ENCODE measurements at places on chromosomes 2 and 18.

- DNase-seq = peak; percentile 53
These were observed 69.7 kb upstream of the CTDP1 start for GRCh38 chr18:79609841-79610281.

- no peak for DNase-seq
These were observed 55.7 kb upstream of the SLC39A10 start for GRCh38 chr2:195601361-195601760.

GRCh38 chr2:200452377-200452776 lies 57.5 kb downstream of the KCTD18 start:
- DNase-seq = no peak

- no peak for DNase-seq
These were observed 9.7 kb downstream of the DOK1 start for GRCh38 chr2:74564222-74564621.

DNA sequence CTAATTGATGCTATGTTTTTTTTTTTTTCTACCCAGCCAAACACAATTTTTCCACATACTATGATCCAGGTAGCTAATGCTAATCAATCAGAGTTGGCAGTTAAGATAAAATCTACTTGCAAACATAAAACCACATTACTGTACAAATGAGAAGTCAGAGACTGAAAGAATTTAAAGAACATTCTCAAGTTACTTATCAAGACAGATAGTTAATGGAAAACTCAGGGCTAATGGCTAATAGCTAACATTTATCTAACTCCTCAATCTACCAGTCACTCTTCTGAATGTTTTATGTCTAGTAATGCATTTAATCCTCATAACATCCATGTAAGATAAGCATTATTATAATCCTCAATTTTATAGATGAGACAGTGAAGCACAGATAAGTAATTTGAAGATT lies 537.6 kb upstream of the SETBP1 start:
- DNase-seq = no peak

DNA sequence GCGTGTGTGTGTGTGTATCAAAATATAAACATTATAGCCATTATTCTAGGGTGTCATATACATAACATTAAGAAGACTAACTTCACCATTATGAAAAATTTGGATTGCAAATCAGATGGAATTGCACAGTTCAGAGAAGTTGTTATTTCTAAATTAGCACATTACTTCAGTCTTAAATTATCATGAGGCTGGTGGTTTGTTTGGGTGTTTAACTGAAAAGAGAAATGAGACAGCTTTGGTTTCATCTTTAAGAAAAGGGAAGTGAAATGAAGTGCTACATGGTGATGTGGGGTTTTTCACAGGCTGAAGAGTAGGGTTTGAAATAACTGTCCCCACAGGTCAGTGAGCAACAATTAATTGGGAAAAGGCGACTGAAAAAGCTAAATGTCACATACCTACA lies 161.2 kb upstream of the XIRP2 start:
- DNase-seq = no peak

GRCh38 chr2:119253114-119253702 lies 29.6 kb downstream of the STEAP3 start:
- no peak for DNase-seq
